Activated T-cell treated with anti-CD3 and anti-CD28 coated beads, Interleukin-2, amount 50 U/mL, for 4 hours (primary cell): ENCODE measurements at places on chromosomes 16 and 17. TPM values are rescaled to one million over a fixed set of nuclear protein-coding genes. Genes with fewer than 3 reads are reported as not detected.
A peak's percentile ranks its signal among the peaks of the same experiment; 100 is the strongest.

- DNase-seq, result peak; percentile 59
Measured at GRCh38 chr17:40443196-40443987, at the start of gene IGFBP4. Gene IGFBP4 (plus strand): TSS chr17:40443450. CDS start chr17:40443736, 286 bp downstream.

DNA sequence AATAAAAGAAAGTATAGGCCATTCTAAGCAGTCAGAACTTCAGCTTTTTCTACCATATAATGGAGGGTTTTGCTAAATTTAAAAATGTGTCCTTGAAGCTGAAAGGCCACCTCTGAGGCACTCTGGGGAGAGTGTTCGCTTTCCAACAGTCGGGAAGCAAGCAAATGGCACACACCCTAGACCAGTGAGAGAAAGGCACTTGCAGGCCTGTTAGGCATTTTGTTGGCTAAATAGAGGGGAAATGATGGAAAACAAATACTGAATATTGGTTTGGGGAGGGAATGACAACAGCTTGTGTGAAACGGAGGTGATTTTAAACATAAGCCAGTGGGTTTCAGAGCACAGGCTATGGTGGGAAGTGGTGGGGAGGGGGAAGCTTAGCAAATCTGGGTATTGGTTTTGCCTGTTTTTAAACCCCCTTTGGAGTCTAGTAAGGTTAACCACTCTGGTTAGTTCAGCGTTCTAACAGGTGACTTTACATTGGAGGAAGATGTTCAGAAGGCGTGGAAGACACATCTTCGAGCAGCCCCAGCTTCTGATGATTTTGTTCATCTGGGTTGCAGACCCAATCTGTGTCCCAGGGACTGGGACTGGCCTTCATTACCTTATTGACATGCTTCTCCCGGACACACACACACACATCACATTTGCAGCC is 90.5 kb downstream of the PRKCA start:
- no peak for DNase-seq

GRCh38 chr16:87819983-87820382 is 49.3 kb downstream of the SLC7A5 start:
- no peak for DNase-seq

RNF222 gene
- total RNA-seq, result not detected

DNA sequence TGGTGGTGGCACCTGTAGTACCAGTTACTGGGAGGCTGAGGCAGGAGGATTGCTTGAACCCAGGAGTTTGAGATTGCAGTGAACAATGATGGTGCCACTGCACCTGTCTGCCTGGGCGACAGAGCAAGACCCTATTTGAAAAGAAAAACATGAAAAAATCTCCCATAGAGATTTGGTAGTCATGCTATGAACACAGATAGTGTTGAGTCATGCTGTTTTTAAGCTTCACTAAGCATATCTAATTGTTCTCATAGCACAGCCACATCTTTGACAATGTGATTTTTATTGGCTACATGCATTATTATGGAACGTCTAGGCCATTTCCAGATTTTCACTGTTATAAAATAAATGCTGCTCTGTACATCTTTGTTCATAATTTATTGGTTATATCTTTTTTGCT is 6.0 kb downstream of the IL34 start:
- no peak for DNase-seq

- no peak for DNase-seq
Measured at GRCh38 chr17:19387921-19388521, 1.0 kb upstream of the MFAP4 start.

DNA sequence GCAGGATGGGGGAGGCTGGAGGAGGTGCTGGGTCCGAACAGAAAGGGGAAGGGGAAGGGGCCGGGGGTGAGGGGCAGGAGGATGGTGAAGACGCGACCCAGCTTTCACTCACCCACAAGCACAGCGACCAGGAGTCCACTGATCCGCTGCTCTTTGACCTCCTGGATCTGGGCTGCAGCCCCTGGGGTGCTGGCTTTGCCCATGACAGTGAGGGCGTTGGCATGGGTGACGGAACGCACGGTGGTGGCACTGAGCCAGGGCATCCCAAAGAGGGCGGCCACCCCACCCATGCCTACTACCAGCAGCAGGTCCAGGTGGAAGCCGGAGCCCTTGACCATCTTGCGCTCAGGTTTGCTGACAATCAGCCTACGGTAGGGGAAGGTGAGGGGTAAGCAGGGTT is 14.9 kb downstream of the SLC4A1 start:
- no peak for DNase-seq

- DNase-seq, result no peak
Measured at GRCh38 chr17:59154292-59154720, 680 bp downstream of the SKA2 start.

CACNG4 gene
- 0.05 TPM for total RNA-seq

DNA sequence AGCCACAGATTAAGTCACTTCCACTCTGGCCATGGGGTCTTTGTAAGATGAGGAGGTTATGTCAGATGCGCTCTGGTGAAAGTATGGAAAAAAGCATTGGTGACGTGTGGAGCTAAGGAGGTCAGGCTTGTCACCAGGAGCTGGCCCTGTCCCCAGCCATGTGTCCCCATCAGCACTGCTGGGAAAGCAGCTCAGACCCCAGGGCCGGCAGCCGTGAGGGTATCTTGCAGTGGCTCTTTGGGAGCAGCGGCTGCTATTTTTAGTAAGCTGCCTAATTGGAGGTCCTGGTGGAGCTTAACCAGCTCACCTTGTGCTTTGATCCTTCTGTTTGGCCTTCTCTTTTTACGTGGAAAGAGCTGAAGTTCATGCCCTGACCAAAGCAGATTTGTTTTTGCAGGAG is 60.9 kb downstream of the MPRIP start:
- DNase-seq, result no peak

KRT39 gene
- total RNA-seq, result not detected

DNA sequence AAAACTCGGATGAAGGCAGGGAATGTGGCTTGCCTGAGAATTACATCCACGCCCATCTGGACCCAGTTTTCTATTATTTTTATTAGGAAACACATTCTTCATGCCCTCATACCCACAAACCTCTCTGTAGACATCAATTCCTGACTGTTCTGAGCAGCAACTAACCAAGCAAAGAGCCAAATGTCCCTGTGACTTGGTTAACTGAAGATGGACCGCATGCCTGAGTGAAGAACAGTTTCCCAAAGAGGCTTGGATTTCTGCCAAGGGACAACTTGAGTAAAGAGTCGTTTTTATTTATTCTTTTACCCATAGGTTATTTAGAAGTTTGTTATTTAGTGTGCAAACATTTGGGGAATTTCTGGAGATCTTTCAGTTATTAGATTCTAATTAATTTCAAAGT is 259.8 kb downstream of the GRIN2A start:
- no peak for DNase-seq

- no peak for DNase-seq
Measured at GRCh38 chr17:37885136-37885535, 39.1 kb upstream of the TBC1D3K start.

TRPV3 gene
- 0.45 TPM for total RNA-seq

ABCC1 gene
- 59.5 TPM for total RNA-seq

GRCh38 chr17:62303476-62303875 is 76.9 kb upstream of the EFCAB3 start:
- DNase-seq, result no peak

DNA sequence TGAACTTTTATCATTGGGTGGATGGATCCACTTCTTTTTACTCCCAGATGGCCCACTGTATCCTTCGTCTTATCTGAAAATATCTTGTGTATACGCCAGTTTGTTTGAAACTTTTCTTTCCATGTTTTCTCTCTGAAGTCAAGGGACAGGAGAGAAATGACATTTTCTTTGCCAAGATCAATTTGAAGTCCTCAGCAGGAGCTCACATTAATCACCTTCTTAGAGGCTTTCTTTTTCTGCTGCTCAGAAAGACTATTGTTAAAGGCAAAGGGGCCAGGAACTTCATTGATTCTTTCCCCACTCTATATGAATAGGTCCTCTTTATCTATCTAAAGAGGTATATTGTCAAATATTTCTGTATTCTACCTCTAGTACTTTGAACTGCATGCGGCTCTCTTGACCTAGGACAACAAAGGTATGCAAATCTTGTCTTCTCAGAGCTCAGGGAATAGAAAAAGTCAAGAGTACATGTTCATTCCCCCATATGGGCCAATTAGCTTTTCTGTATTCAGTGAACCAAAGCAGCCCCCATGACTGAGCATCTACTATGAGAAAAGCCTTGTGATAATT is 583.3 kb downstream of the HS3ST4 start:
- DNase-seq, result no peak

DNA sequence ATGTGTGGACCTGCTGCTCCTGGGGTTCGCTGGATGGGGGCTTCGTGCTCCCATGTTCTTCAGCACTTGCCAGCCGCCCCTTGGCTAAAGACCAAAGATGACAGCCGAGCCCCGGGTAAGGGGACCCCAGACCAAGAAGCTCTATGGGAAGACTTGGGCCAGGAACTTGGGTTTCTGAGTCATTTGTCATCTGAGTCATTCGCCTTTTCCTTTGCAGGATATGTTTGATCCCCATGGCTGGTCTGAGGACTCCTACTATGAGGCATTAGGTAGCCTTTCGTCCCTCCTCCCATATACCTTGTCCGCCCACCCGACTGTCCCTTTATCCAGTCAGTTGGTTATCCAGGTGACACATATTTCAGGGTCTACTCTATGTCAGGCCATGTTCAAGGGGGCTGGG is 17.7 kb upstream of the ITGB4 start:
- DNase-seq, result no peak

- no peak for DNase-seq
Measured at GRCh38 chr16:57828272-57829161, 26.2 kb upstream of the KIFC3 start.

C17orf50 gene
- not detected for total RNA-seq

GAS7 gene
- 0.30 TPM for total RNA-seq

CHRNB1 gene
- 4.6 TPM for total RNA-seq

DNA sequence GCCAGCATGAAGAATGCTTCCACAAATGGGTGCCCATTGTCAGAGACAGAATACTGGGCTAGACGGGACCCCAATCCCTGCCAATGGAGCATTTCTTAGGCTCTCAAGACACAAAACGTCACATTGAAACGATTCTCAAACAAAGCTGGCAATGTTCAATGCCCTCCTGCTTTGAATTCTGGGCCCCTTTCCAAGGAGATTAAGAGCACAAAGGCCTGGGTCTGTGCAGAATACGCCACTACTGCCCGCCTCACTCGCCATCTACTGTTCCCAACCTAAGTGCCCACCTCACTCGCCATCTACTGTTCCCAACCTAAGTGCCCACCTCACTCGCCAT is 9.7 kb downstream of the CFAP20 start:
- DNase-seq, result no peak

DNA sequence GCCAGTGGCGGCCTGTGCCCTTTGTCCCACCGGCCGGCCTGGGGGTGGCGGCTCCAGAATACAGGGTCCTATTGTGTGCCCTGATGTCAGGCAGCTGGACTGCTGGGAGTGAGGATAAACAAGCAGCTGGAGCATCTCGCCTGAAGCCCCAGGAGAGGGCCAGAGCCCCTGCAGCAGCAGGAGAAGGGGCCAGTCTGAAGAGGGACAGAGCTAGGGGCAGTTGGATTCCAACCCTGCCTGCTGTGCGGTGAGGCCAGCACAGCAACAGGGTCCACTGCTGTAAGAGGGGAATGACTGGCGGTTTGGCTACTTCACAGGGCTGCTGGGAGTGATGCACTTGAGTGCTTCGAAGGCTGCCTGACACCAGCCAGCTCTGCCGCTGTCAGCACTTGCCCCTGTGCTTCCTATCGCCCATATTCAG is 25.0 kb downstream of the RAB11FIP4 start:
- no peak for DNase-seq

DNA sequence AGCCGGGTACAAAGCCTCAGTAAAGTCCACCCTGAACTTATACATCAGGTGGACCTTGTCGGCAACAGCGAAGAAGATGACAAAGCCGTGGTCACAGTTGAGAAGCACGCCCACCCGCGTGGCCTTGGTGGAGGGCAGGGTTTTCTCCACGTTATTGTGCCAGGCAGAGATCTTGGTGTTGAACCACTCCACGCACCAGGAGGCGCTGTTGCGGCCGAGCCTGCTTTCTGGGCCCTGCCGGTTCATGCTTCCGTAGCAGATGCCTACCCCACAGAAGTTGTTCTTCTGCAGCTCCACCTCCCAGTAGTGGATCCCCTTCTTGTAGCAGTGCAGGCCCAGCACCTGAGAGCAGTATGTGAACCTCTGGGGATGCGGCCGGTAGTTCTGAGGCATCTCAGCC is 22.1 kb downstream of the TRIM25 start:
- DNase-seq, result peak; percentile 56

DNA sequence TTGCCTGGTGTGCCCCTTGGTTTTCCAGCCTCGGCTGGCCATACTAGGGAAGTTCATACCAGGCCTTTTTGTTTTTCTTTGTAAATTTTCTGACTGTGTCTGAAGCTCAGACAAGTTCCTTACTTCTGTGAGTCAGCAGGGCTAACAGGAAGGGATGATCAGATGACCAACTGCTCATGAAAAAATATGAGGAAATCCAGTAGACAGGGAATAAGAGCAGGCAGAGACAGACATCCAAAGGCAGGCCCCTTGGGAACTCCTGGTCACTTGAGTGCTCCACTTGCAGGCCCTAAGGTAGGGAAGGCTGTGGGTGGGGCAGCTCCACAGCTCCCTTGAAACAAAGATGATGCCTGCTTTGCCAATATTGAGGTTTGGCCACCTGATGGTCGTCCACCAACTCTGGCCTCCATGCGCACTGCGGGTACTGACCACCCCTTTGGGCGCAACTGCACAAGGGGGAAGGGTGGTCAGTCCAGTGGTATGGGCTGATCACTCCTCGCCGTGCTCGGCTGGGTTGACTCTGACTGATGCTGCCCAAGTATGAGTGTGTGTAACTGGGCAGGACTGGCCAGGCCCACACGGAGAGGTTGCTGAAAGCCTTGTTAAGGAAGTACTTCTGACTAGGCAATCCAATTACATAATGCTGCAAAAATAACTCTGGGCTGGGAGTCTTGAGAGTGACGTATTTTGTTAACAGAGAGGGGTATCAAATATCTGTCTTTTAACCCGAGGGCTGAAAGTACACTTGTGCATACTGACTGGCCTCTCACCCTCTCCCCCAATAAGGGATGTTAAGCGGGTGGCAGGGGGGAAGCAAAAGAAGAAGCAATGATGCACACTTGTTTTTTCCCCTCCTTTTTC is 20.8 kb upstream of the ZFHX3 start:
- DNase-seq, result no peak

DNA sequence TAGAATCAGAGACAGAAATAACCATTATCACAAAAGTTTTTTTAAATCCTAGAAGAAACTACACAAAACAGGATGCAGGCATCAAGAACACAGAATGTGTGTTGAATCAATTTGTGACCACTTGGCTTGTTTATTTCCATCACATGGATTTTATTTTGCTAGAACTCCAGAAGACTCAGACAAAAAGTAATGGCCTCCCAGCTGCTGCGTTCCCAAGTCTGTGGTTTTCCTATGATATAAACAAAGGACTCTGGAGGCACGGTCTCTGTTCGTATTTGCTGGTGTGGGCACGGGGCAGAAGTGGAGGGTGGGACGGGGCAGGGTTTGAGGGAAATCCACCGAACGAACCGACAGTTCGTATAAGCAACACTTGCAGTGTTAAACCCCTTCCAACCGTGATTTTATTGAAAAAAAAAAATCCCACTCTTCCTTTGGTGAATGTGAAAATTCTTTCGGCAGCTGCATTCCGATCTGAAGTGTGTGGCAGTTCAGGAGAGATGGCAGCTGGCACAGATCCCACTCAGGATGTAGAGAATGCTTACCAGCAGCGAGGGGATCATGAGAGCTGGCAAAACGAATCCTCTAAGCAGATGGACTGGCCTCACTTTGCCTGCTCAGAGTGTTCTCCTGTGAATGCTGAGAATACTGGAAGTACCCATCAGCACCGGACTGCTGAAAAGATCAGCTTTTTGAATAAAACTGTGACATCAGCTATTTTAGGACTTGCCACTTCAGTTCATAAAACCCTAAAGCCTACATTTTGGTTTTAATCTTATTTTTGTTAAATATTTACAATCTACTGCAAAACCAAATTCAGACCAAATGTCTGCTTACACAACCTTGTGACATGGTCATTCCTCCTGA is 165.2 kb downstream of the VPS53 start:
- no peak for DNase-seq

GRCh38 chr17:60630352-60630751 is 30.4 kb downstream of the PPM1D start:
- no peak for DNase-seq

WFIKKN2 gene
- not detected for total RNA-seq
